ENCODE measurements at places on chromosomes 11 and 22.

DNA sequence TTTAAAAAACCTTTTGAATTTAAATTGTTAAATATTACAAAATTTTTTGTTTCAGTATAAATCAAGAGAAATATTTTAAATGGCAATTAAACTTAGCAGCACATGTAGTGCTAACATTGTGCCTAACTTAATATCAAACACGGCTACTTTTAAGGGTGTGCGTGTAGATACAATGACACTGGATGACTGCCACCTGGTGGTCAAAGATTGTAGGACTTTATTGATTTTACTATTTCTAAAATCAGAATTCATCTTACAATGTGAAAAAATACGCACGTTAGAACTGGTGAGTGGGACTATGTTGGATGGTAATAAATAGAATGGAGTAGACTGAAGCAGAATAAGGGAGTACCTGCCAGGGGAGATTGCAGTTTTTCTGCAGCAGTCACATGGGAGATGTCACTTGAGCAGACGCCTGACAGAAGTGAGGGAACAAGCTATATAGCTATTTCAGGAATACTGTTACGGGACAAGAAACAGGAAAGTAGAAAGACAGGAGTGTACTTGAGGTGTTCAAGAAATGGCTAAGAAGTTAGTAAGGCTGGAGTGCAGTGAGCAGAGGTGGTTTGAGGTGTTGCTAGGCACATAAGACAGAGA, 52.9 kb downstream of the UVRAG start:
- DNase-seq = peak; percentile 68

- DNase-seq = no peak
Measured at GRCh38 chr22:19824212-19824925, 30.3 kb downstream of the GNB1L start.

- DNase-seq = no peak
Measured at GRCh38 chr11:132782102-132782501, 750.2 kb downstream of the OPCML start.

GRCh38 chr11:60763692-60764369, 7.2 kb downstream of the MS4A15 start:
- no peak for DNase-seq

DNA sequence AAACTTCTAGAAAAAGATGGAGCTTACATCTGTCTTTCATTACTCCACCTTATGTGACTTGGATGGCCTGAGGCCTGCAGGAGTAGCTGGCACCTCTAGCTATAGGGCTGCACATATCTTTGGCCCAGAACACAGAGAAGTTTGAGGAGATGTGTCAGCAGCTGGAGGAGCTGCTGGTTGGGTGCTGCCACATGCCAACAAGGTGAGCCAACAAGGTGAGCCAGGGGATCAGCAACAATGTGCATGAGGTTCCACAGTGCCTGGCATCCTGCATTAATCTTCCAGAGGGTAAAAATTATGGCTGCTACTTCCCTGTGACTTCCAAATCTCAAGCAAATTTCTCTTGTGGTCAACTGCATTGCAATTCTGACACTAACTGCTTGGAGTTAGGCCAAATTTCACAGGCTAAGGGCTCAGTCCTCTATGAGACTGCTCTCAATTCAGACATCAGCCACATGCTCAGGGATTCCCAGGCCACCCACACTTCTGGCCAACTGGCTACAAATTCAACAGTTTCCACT, 16.0 kb downstream of the RBM7 start:
- no peak for DNase-seq

DNA sequence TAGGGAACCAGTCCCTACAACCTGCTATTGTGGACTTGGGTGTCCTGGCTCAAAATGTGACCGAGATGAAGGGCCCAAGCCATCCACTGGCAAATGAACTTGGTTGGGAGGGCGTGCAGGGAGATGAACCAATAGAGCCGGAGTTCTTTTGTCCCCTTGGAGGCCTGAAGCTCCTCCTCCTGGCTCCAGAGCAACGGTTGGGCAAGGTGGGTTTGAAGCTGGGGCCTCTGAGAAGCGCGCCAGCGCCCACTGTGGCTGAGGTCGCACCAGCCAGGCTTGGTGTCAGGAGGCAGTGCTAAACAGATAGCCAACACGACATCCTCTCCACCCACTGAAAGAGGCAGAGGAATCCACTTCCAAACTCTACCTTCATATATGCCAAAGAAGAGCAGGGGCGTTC, 36.0 kb upstream of the PACSIN2 start:
- no peak for DNase-seq

DNA sequence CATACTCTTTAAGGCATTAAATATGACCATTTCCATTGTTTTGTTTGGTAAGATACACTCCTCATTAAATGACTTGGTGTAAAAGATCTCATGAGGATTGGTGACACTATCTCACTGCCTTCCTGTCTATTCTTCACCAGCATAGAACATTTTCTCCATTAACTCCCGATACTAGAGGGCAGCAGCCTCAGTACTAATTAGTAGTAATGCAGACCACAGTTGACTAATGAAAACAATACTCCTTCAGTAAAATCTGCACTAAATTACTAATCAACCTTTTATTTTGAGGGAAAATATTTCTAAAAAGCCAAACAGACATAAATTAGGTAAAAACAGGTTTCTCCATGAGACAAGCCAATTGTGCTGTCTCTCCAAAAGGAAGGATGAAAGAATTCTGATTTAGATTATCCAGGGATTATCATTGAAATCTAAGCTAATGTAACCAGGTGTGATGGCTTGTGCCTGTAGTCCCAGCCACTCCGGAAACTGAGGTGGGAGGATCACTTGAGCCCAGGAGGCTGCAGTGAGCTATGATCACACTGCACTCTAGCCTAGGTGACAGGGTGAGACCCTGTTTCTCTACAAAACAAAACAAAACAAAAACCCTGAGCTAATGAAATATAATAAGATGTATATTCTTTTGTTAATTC, 9.4 kb downstream of the PGM2L1 start:
- peak; percentile 70 for DNase-seq

Data from inflammatory macrophage (primary cell).